Smooth muscle cell of the umbilical artery (primary cell): ENCODE measurements at places on chromosomes 16 and 17. TPM values are rescaled to one million over a fixed set of nuclear protein-coding genes. Genes with fewer than 3 reads are reported as not detected.

The CD300H gene
- total RNA-seq: not detected in 2 replicates

The TNFSF12 gene
- total RNA-seq: 7.4 and 16.3 TPM in 2 replicates

The ZG16 gene
- not detected in 2 replicates for total RNA-seq

The MEIOC gene
- total RNA-seq: under 0.01 and 0.05 TPM in 2 replicates

The CLEC19A gene
- total RNA-seq: not detected in 2 replicates

The KRT25 gene
- total RNA-seq: not detected in 2 replicates
